ENCODE measurements at places on chromosomes 5 and 9.

- no peak for DNase-seq
These were observed 316.1 kb downstream of the GADD45G start for GRCh38 chr9:89920951-89921350.

DNA sequence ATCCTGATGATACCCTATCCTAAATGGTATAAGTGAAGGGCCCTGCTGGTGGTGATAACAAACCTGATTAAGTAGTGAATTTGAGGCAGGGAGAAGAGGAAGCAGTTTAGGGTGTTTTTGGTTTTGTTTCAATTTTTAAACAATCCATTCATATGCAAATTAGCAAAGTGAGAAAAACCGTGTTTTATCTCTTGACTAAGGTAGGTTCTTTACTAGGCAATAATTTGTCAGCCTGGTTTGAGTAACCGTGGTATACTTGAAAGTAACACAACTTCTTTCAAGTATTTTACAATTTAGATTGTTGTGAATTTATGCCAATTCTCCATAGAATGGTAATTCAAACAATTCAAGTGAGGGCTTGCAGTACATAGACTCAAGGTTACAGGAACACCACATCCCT is 177.8 kb upstream of the CD180 start:
- DNase-seq: no peak

DNA sequence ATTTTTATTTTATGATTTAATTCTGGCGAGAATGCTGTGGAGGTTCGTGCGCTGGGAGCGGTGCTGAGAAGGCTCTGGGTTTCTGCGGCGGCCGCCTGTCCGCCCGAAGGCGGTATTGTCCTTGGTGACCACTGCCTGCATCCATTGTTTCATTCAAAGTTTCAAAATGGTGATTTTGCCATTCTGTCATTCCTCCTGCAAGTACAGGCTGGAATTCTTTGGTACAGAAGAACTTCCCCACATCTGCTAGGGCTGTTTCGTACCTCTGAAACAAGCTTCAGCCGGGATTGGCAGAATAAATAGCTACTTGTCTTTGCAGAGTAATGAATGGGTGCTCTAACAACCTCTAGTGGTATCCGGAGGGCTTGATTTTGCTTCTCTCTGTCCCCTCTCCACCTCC is 112.6 kb upstream of the CACNA1B start:
- DNase-seq: no peak

- no peak for DNase-seq
These were observed 84.1 kb downstream of the AMBP start for GRCh38 chr9:113993838-113994540.

DNA sequence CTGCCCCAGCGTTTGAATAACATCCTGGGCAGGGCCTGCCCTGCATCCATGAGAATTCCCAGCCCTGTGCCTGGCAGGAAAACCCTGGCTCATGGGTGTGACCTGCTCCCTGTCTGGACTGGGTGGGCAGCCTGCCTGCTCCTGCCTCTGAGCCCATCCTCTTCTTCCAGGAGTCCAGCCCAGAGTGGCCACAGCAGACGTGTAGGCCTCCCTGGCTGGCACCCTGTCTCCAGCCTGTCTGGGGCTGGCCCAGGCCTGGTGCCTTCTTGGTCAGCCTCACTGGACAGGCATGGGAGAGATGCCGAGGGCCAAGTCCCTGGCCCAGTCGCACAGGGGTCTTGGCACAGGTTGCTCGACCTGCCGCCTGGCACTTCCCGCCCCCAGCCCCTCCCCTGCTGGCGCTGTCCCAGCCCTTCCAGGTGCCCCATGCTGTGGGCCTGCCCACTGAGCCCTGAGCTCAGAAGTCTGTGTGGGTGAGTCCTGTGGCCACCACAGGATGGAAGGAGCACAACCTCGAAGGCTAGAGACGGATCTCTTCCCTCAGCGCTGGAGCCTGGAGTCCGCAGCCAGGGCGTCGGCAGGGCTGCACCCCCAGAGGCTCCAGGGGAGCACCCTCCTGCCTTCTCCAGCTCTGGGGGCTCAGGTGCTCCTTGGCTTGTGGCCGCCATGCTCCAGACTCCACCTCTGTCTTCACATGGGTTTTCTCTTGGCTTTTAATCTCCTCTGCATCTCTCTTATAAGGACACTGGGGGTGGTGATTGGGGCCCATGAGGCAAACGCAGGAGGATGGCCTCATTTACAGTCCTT is 11.8 kb upstream of the COL5A1 start:
- no peak for DNase-seq

Measured in HTR-8/SVneo (cell line).